Osteocyte (in vitro differentiated cells): ENCODE measurements at places on chromosomes 7 and 10.
A peak's percentile ranks its signal among the peaks of the same experiment; 100 is the strongest.

GRCh38 chr10:89309156-89310055, 7.6 kb downstream of the IFIT2 start:
- no peak for DNase-seq

- no peak for DNase-seq
These were observed 229.3 kb downstream of the AUTS2 start for GRCh38 chr7:69827558-69827957.

DNA sequence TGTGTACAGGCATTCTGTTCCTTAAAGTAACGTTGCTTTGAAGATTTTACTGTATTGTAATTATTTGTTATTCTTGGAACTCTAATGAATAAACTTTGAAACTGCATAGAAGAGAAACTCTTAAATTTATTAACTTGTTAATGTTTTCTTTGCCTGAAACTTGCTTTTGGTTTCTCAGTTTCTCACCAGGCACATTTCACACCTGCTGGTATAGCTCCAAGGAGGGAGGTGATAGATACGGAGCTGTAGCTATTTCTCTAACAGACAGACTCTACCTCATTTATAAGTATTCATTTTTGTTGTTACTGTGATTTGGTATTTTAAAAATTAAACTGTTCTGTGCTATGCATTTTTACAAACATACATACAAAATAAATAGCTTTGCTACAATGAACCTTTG, 32.7 kb downstream of the R3HCC1L start:
- no peak for DNase-seq

DNA sequence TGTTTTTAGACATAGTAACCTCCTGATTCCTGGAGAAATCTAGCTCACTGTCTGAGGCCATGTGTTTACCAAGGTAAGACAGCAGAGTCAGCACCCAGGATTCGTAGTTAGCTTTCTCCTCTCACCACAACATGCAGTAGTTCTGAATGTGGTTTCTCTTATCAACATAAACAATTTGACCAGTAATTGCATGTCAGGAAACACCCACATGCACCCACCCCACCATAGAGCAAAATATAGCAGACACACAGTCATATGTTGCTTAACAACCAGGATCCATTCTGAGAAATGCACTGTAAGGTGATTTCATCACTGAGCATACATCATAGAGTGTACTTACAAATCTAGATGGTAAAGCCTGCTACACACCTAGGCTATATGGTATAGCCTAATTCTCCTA, 1004.0 kb downstream of the ANKRD7 start:
- no peak for DNase-seq

- DNase-seq, result no peak
These were observed 171.5 kb downstream of the CYP26A1 start for GRCh38 chr10:93245147-93245546.

- no peak for DNase-seq
These were observed 22.6 kb upstream of the OGDHL start for GRCh38 chr10:49784681-49785080.

GRCh38 chr7:116862951-116863670, 724 bp downstream of the CAPZA2 start:
- DNase-seq, result no peak

DNA sequence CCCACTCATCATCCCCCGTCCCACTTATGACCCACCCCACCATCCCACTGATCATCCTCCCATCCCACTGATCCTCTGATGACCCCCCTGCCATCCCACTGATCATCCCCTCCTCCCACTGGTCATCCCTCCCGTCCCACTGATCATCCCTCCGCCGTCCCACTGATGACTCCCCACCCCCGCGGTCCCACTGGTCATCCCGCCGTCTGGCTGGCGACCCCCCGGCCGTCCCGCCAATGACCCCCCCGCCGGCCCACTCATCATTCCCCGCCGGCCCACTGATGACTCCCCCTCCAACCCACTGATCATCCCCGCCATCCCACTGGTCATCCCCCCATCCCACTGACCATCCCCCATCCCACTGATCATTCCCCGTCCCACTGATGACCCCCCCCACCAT, 161.1 kb downstream of the GRM8 start:
- no peak for DNase-seq

DNA sequence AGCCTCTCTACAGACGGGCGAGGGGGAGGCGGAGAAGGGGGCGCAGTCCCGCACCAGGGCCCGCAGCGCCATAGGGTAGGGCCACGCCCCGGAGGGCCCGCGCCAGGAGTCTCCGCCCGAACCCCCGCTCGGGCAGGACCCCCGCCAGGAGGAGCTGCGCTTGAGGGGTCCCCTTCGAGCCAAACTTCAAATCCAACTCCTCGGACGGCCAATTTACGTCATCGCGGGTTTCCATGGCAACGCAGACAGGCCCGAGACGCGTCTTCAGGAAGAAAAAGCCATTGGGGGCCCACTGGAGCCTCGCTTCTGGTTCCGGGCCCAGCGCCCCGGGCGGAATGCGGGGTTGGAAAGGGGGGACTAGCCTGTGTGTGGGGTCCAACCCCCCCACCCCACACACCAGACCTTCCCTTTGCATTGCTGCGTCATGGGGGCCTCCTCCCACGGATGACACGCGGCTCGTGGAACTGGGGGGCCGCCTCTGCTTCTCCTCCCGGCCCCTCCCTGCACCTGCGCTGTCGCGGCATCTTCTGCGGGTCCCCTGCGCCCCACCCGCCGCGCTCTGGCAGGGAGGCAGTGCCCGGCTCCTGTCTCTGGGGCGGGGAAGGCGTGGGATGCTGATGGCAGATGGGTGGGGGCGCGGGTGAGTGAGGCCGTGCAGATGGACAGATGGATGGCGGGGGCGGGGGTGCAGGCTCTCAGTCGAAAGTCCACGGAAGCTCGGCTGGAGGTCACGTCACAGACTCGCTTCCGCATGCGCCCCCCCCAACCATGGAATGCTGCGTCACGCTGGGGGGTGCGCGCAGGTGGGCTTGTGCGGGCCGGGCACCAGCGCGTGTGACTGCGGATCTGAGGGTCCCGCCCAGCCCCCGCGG, 1.2 kb downstream of the CALY start:
- peak; percentile 86 for DNase-seq

- no peak for DNase-seq
These were observed 95.8 kb upstream of the COL1A2 start for GRCh38 chr7:94298943-94299342.

- DNase-seq, result no peak
These were observed 195.5 kb downstream of the CREB5 start for GRCh38 chr7:28607855-28608193.

- no peak for DNase-seq
These were observed 1.8 kb downstream of the PFKP start for GRCh38 chr10:3068968-3069737.

- DNase-seq, result peak; percentile 75
These were observed 65.3 kb upstream of the CAMK2B start for GRCh38 chr7:44390701-44391100.

GRCh38 chr10:119333146-119333792, 125.9 kb downstream of the GRK5 start:
- DNase-seq, result no peak

DNA sequence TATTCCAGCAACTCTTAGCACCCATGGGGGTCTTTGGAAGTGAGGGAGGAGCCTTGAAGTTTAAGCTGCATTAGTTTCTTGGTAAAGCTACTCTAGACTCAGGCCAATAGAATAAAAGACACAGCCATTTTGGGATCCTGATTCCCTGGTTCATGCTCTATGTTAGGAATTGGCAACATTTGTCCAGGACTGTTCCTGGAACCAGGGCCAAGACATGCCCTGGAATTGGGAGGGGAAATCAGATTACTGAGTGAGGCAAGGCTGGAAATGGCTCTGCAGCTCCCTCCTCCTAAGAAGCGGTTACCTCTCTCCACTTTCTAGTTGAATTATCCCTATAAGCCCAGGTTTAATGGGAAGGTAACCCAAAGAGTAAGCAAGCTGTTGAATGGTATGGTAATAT, 14.2 kb upstream of the BMPR1A start:
- DNase-seq, result no peak

GRCh38 chr7:74014931-74015330, 13.0 kb upstream of the ELN start:
- no peak for DNase-seq

- no peak for DNase-seq
These were observed 158.9 kb upstream of the FRMD4A start for GRCh38 chr10:14489522-14490177.

GRCh38 chr10:63374991-63375390, 90.8 kb downstream of the JMJD1C start:
- DNase-seq, result no peak

- no peak for DNase-seq
These were observed 27.8 kb upstream of the ELMO1 start for GRCh38 chr7:37476428-37476827.

DNA sequence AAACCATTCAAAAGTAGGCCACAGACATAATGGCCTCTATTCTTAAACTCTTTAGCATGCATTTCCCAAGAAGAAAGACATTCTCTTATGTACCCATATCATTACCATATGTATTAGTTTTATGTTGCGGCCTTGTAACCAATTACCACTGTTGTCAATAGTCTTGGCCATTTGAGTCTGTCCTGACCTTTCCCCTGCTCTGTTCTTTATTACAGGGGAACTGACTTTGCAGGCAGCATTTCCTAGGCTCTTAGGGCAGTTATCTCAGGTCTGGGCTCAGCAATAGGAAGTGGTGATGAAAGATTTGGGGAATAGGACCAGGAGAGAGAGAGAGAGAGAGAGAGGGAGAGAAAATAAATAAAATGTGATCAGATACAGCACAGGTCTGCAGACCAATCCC, 194.5 kb upstream of the LRGUK start:
- DNase-seq, result no peak

DNA sequence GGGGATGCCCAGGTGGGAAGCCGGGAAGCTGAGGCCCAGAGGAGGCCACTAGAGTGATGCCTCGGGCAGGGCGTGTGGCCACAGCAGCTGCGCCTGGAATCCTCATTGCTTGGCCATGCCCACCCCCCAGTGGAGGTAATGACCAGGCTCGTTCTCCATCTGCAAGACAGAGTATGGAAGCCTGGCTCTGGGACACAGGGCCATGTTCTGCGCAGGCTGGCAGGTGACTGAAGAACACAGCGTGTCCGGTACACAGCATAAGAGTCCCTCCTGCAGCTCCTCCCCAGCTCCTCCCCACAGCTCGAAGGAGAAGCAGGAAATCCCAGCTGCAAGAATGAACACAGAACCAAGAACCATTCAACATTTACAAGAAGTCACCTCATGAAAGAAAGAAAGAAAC, 64.8 kb downstream of the SMURF1 start:
- no peak for DNase-seq

- no peak for DNase-seq
These were observed 101.2 kb upstream of the PDGFA start for GRCh38 chr7:620885-621284.

- no peak for DNase-seq
These were observed 7.4 kb upstream of the RRP12 start for GRCh38 chr10:97408496-97408992.

- DNase-seq, result no peak
These were observed 159.5 kb downstream of the CPEB3 start for GRCh38 chr10:92131275-92131820.

- no peak for DNase-seq
These were observed 159.9 kb downstream of the MGMT start for GRCh38 chr10:129626796-129627435.

DNA sequence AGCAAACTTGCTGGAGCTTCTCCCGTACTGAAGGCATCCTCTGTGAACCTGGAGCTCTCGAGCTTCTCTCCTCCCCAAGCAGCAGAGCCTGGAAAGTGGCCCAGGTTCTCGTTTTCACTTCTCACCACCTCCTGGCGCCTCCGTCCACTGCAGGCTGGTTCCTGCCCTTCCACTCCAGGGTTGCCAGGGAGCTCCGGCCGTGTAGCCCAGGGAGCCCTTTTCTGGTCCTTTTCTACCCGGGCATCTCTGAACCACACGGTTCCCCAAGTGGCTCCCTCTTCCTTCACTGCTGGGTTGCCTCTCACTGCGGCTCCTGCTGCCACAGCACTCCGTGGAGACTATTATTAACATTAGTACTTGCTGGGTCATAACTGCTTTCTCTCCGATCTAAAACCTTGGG, 208.6 kb upstream of the PPP2R2D start:
- DNase-seq, result no peak

DNA sequence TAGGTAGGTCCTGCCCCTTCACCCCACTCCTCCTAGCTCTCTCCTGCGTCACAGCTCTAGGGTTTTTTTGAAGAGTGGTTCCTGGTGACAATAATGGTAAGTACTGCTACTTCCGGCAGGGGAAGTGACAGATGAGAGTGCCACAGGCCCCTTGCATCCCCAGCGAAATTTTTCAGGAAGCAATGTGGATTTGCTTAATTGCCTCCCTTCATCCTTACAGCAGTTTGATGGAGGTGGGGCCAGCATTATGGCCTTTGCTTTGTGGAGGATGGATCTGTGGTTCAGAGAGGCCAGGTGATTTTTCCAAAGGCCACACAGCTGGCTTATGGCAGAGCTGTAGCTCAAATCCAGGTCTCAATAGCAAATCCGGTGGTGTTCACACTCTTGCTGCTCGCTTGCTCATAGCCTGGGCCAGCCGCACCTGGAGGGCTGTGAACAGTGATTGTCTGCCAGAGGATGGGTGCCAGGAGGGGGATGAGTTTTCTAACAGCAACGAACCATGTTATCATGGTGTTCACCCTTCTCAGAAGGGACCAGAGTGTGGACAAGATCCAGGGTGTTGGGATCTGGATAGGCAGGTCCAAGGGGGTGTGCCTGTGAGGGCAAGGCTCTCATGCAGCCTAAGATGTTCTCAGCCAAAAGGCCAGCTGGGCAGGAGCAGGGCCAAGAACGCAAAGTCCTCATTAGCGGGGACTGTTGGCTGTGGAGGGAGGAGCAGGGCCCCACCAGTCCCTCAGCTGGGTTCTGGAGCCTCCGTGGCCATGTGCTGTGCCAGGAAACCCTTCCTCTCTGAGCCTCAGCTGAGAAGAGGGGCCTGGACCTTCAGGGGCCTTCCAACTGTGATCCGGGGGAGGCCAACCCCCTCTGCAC, 89.0 kb downstream of the EMX2 start:
- DNase-seq, result peak; percentile 76

- DNase-seq, result peak; percentile 93
These were observed 16.9 kb upstream of the ZFAND2A start for GRCh38 chr7:1176891-1177373.

- DNase-seq, result no peak
These were observed 98.0 kb downstream of the SPAG6 start for GRCh38 chr10:22443175-22443901.

DNA sequence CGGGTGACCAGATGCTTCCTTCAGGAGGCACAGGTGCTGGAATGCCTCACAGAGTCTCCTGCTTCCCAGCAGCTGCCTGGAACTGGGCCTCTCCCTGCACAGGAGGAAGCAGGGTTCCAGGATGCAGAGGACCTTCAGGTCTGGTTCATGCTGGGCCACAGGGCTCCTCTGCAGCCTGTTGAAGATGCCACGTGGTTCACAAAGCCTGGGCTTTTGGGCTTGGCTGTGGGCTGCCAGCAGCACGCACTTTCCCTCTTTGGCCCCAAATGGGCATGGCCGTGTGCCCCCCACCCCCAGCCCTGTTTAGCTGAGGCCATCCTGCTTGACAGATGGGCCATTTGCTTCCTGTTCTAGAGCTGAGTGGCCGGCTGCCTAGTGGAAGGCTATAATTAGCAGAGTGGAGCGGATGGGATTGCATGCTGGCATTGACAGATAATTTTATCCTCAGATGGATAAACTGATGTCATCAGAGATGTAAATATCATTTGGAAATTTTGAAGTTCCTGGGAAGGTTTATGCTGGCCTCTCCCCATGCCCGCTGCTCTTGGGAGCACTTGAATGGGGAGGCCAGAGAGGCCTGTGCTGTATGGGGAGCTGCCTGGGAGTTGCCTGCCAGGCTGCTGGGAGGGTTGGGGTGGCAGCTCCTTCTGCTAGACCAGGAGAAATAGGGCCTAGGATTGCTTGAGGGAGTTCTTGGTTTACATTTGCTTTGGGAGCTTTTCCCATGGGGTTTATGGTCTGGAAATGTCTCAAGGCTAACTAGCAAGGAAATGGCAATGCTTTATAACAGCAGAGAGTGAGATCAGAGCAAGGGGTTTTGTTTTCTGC, 28.2 kb downstream of the TSPAN15 start:
- no peak for DNase-seq
